ENCODE measurements at places on chromosomes 13 and 19.

- no peak for DNase-seq
These were observed 84.6 kb upstream of the TRPC4 start for GRCh38 chr13:37954191-37954590.

- DNase-seq: no peak
These were observed 38.7 kb downstream of the MLLT1 start for GRCh38 chr19:6241056-6241455.

DNA sequence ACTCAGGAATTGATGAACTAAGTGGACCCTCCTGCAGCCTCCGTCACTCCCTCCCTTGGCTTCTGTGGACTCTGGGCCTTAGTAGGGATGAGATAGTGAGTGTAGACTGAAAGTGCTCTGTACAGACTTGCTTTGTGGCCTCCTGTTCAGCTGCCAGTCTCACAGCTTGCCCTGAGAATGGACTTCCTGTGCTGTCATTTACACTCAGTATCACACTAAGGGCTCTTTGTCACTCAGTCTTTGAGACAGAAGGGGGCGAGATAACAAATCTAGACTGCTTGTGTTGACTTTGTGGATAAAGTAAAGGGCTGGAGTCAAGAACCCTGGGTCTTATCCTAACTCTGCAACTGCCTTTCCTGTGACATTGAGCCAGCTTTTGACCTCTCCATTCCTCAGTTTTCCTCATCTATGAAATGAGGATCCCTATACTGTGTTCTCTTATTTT lies 21.0 kb upstream of the SPRY2 start:
- no peak for DNase-seq

DNA sequence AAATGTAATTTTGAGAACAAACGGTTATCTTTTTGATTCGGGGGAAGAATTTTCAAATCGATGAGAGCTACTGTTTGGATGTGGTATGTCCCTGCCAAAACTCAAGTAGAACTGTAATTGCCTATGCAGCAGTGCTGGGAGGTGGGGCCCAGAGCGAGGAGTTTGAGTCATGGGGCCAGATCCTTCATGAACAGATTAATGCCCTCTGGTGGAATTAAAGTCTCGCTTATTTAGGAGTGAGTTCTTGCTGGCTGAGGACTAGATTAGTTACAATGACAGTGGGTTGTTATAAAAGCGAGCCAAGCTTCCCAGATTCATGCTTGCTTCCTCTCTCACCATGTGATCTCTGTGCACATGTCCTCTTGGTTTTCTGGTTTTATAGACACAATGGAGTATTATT lies 11.8 kb upstream of the PRR20A start:
- no peak for DNase-seq

- no peak for DNase-seq
These were observed 101.5 kb upstream of the KL start for GRCh38 chr13:32914686-32915085.

- no peak for DNase-seq
These were observed 49.9 kb downstream of the N4BP2L1 start for GRCh38 chr13:32378012-32378411.

- no peak for DNase-seq
These were observed 2.6 kb upstream of the ZNF175 start for GRCh38 chr19:51568456-51568855.

GRCh38 chr13:46121033-46121432 lies 16.2 kb upstream of the CPB2 start:
- DNase-seq: no peak

- DNase-seq: peak; percentile 54
These were observed 95.2 kb downstream of the LRCH1 start for GRCh38 chr13:46648166-46648607.

- no peak for DNase-seq
These were observed 13.4 kb upstream of the LENG8 start for GRCh38 chr19:54435551-54436016.

DNA sequence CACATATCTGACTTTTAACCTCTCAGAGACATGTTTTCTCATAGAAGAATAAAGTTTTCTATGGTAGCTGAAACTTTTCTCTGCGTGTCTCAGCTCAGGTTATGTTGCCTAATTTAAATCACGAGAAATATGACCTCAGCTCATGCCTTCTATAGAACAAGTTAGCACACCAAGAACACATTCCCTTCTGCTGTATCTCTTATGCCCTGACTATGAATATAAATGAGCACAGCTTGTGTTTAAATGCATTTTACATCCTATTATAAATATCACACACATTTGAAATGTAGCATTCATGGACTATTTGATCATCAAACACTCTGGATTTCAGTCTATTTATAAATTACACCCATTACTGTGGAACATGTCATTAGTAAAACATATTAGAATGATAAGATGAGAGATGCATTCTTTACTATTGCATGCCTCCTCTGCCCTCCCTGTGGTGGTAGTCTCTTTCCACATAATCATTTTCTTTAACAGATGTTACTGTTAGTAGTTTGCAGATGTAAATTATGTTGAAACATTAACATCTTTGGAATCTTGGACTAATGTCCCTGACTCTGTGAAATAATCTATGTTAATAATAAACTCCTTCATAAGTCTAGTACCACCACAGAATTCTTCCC lies 2044.9 kb upstream of the PCDH20 start:
- DNase-seq: peak; percentile 5

Data from fibroblast of lung (primary cell).